ENCODE measurements at places on chromosomes 3 and 15. TPM values are rescaled to one million over a fixed set of nuclear protein-coding genes. Genes with fewer than 3 reads are reported as not detected.

The IL17RE gene
- 14.5 TPM for total RNA-seq

The KBTBD13 gene
- not detected for total RNA-seq

DNA sequence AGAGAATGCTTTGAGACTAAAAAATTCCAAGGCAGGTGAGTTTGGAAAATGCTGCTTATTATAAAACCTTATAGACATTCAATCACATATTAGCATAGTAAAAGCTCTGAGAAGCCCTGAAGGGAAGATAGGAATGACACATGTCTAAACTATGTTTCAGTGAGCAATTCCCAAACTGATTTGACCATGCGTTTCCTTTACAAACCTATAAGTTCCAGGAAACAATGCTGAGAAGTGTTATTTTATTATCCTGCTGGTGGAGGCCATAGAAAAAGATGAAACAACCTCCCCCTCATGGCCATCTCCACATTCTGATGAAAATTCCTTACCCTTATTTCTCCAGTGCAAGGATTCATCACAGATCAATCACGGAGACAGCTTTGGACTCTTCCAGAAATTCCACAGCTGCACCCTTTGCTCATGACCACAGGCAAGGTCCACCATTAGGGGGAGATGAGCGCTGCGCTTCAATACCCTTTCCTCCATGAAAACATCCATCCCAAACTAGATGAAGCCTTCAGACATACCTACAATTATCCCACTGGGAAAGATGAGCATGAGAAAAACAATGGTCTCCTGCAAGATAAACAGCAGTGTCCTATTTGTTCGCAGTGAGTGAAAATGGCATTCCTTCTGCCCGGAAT, 372.1 kb downstream of the MAGI1 start:
- DNase-seq: no peak

The SLC6A11 gene
- 34.5 TPM for total RNA-seq

DNA sequence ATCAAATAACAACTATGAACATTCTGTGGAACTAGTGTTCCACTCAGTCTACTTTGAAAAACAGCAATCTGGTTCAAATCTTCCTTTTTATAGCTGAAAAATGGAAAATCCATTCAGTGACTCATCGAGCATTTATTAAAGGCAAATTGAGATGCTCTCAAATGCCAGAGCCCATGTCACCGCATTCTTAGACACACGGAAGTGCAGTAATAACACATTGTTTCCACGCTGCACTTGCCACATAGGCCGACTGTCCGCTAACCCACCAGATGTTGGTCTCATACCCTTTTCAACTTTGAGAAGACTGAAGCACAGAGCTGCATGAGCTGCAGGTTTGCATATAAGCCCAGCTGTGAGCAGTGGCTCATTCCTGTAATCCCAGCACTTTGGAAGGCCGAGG, 95.9 kb downstream of the TMEM266 start:
- DNase-seq: no peak

DNA sequence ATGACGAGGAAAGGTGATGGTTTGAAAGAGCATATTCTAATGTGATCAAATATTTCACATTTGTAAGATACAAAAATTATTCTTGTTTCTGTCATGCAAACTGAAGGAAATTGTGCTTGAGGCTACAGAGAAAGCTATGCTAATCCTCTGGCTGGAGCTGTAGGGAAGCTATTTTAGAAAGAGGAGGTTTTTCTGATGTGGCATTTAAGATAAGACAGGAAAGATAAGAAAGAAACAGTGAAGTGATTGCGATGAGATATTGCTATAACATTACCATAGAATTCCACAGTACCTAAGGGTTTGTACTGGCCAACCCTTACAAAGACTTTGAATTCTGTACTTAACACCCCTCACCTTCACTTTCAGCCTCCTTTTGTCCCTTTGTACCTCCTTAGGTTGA, 205.2 kb upstream of the LMCD1 start:
- DNase-seq: no peak

GRCh38 chr15:22811640-22812039, 25.2 kb downstream of the NIPA1 start:
- peak; percentile 39 for DNase-seq

- DNase-seq: no peak
These were observed 134.8 kb downstream of the RBMS3 start for GRCh38 chr3:29415482-29416223.

DNA sequence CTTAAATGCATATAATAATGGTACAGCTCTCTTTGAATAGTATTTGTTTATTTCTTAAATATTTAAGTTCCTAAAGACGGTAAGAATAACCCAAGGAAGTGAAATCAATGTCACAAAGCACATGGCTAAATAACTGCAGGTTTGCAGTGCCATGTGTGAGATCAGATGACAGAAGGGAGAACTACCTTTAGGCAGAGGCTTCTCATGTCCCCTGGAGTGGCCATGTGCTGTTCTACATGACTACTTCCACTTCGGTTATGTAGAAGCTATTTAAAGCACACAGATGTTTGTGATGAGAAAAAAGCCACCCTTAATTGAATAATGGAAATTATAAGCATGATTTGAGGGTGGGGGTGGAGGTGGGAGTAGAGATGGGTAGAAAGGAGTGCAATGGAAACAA, 109.1 kb downstream of the UBE3A start:
- DNase-seq: no peak

DNA sequence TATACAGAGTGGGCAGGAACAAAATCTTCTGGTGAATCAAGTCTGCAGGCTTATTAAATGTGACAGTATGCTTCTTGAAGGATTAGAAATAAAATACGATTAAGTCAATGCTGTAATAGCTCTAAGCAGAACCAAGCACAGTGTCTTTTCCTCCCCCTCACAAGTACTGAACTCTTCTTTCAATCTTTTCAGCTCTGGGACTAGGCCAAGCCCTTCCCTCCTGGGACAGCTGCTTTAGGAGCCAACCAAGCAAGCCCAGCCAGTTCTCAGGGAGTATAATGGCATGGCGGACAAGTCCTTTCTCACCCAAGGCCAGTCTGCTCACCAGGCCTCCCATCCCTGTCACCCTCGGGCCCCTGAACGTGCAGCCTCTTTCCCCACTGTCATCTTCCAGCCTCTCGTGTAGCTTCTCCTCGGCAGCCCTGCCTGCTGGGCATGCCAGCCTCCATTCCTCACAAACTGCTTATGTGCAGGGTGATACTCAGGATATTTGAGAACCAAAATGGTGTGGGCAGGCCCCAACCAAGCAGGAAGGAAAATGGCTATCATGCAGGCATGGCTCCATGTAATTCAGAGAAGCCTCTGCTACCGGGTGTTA, 8.4 kb upstream of the PPP1R2 start:
- no peak for DNase-seq

DNA sequence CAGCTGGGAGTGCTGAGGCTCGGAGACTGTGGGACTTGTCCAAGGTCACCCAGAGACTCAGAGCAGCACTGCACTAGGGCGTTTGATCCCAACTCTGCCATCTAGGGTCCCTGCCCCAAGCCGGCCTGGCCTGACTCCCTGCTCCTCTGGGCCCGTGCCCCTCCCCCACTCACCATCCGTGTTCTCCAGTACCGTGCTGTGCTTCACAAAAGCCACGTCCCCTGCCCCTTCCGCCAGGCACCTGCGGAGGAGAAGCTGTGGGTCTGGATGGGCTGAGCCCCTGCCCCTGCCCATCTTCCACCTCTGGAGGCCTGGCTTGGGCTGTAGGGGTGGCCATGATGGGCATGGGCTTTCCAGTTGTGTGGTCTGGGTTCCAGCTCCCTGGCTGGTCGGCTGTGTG, 8.4 kb downstream of the MELTF start:
- DNase-seq: no peak
